Esophagus squamous epithelium (tissue), 5 donors: ENCODE measurements at places on chromosomes 1 and 21.

GRCh38 chr1:7551442-7551841, 219.7 kb upstream of the VAMP3 start:
- DNase-seq = no peak

GRCh38 chr1:8845104-8846097, 28.0 kb upstream of the RERE start:
- no peak for DNase-seq

- DNase-seq = no peak
Observed at GRCh38 chr1:147539122-147539575, 2.2 kb upstream of the BCL9 start.

DNA sequence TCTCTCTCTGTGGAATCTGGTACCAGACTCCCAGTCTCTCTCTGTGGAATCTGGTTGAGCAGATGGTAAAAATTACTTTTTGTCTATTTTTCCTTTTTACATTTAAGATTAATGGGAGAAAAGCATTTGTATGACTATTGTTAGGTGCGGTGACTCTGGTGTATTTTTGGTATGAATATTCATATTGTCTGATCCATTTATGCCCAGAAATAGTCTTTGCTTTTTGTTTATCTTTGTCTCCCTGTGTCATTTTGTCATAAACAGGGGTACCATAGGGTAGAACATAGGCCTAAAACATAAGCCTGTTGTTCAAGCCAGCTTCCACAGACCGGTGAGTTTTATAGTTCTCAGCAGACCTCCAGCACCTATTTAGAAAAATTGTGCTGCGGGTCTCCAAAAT, 78.7 kb downstream of the ETS2 start:
- DNase-seq = no peak

DNA sequence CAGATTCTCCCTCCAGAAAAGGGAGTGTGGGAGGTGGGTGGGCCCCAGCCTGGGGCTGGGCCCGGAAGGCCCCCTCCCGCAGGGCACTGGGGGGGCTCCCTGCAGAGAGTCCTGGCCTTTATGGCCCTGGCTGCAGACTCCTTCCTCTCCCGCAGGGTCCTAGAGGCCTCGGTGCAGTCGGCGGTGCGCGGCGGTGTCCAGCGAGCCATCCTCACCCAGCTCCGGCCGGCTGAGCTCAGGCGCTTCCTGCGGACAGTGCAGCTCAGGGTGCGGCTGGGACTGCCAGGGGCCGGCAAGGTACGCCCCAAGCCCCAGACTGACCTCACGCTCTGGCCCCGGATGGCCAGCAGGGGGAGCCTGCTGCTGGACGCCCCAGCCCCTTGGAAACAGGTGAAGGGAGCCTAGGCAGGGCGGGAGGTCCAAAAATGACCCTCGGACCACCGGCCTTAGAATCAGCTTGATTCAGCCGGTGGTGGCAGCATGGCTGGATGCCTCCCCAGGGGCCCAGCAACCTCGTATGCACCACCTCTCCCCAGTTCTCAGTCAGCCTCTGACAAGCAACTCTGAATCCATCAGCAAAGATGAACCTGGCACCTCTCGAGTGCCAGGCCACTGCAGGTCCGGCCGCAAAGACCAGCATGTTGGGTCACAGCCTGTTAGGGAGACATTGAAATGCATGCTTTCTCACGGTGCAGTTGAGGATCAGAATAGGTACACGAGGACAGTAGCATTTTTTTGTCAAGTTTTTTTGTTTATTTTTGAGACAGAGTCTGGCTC, 20.6 kb downstream of the MTHFR start:
- no peak for DNase-seq

- no peak for DNase-seq
Observed at GRCh38 chr1:12039164-12039525, 19.8 kb downstream of the MIIP start.

DNA sequence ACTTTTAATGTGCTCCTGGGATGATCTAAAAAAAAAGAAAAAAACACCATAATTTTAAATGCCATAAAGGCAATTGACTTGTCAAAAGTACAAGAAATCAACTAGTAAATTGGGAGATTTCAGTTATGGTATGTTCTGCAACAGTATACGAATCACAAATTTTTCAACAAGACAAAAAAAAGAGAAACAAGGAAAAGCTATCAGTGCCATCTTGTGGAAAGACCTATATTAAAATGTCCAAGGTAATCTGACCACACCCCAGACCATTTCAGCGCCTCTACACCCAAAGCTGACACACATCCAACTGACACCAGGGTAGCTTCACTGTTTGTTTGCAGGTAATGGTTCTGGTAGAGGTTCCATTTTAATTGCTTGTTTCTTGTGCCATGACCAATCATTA, 5.0 kb upstream of the DUSP23 start:
- no peak for DNase-seq
